NCI-H510A treated with DMSO at 0.1 percent for 48 hours (cell line): ENCODE measurements at places on chromosomes 6 and 20.

- peak; percentile 28 for DNase-seq
Observed at GRCh38 chr20:45095805-45096238, 5.1 kb downstream of the KCNS1 start.

- no peak for DNase-seq
Observed at GRCh38 chr20:49990271-49990720, 7.5 kb downstream of the SNAI1 start.

- no peak for DNase-seq
Observed at GRCh38 chr6:135813401-135813800, 38.1 kb upstream of the PDE7B start.

GRCh38 chr6:28580475-28580874 is 54.8 kb downstream of the GPX5 start:
- no peak for DNase-seq

GRCh38 chr6:57209030-57209429 is 13.1 kb downstream of the RAB23 start:
- no peak for DNase-seq

GRCh38 chr6:125944434-125944816 is 12.1 kb upstream of the HINT3 start:
- no peak for DNase-seq

GRCh38 chr6:156650896-156651390 is 126.2 kb upstream of the ARID1B start:
- DNase-seq = no peak

- no peak for DNase-seq
Observed at GRCh38 chr6:169902070-169902469, 150.6 kb downstream of the ERMARD start.

- DNase-seq = no peak
Observed at GRCh38 chr20:21353236-21353635, 44.1 kb downstream of the NKX2-4 start.
